ENCODE measurements at places on chromosomes 1 and 21.

GRCh38 chr21:30425826-30426225 lies at the start of gene KRTAP13-3:
TSS of gene KRTAP13-3 (minus strand) at chr21:30425926. CDS start at chr21:30425912, 14 bp downstream.
- no peak for DNase-seq

DNA sequence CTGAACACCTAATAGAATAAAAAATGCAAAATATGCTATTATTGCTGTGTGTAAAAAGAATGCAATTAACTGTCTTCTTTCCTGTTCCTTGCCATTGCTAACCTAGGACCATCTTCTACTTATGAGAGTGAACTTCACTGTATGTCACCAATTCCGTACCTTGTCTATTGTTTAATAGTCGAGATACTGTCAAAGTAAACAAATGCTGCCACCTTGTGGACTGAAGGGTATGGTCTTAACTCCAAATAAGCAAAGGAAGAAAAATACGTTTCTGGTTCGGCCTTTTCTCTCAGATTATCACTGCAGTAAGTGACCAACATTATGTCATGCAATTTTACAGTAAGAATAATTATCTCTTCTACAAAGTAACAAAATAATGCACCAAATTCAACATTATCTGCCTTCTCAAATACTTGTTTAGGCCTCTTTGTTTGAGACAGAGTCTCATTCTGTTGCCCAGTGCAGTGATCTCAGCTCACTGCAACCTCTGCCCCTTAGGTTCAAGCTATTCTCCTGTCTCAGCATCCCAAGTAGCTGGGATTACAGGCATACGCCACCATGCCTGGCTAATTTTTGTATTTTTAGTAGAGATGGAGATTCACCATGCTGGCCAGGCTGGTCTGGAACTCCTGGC lies 133.4 kb downstream of the COP1 start:
- peak; percentile 87 for DNase-seq

DNA sequence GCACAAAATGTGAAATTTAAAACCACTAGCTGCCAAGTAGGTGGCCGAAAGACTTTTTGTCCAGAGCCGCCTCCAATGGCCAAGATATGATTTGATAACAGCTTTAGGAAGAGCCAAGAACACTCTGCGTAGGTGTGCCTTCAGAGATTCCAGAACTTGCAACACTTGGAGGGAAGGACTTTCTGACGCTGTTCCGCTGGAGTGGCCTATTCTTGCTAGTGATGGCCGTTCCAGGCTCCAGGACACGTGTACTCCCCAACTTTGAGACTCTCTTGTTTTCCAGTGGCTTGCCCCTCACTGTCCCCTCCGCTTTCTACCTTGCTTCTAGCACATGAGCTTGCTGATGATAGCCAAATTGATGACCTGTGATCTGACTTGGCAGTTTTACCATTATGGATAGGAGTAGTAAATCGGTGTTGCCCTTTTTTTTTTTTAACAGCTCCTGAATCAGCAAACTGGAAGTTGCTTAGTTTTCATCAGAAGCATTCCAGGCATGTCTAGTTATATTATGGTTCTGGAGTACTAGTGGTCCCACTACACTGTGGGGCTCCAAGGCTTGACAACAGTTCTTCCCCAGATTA lies 1.0 kb downstream of the PRDX6 start:
- DNase-seq: peak; percentile 89

GRCh38 chr1:212966616-212967015 lies 16.3 kb downstream of the VASH2 start:
- no peak for DNase-seq

DNA sequence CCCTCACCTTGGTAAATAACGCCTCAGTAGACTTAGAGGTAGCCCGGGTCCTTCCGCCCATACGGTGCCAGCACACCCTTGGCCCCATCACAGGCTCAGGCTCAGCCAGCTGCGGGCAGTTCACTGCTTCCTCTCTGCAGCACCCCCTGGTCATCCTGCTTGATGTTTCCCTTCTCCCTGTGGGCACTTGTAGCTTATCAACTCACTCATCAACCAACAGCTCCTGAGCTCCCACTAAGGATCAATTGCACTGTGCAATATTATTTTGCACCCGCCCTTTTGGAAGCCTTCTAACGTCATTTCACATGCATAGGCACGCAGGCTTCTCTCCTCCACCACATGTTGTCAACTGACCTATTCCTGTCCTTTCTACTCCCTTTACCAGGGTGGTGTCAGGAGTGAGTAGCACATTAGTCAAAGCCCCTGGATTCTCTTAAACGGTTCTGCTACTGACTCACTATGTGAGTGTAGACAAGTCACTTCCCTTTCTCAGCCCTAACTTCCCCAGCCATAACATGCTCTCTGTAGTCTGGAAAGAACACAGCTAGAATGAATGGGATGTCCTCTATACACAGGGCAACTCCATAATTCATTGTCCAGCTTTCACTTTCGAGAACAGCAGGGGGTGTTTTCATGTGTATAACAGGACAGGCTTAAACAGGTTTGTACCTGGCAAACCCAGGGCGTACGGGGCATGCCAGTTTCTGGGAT lies 47.1 kb upstream of the IRF2BP2 start:
- peak; percentile 89 for DNase-seq

DNA sequence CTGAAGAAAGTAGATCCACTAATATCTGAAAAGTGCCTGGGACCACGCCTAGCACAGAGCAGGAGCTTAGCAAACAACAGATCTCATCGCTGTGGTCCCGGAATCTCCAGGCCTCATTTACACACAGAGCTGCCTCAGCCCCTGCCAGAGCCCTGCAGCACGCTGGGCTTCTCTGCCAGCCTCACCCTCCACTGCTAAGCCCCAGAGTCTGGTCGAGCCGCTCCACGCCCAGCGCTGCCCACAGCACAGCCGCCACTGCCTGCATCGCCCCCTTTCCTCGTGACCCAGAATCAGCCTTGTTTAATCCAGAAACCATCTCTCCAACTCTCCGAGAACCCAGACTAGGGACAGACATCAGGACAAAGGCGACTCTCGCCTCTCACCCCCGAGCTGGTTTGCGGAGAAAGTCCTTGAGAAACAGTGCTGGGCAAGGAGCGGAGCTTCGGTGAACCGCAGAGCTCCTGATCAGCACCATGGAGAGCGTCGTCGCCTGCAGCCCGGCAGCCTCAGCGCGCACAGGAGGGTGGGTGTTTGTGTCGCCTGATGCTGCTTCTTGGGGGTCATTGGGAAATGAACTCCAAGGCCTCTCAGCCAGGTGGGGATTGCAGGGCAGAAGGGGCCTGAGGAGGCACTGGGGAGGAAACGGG lies 145.1 kb downstream of the NPHP4 start:
- peak; percentile 51 for DNase-seq

Data from choroid plexus epithelial cell (primary cell).